Activated T-cell treated with anti-CD3 and anti-CD28 coated beads, Interleukin-2, amount 50 U/mL, for 72 hours (primary cell): ENCODE measurements at places on chromosomes 1 and 21.

- no peak for DNase-seq
Observed at GRCh38 chr1:113922957-113923356, 6.2 kb upstream of the HIPK1 start.

- DNase-seq: peak; percentile 94
Observed at GRCh38 chr1:150629115-150629928, at the start of gene ENSA. Gene ENSA, minus strand, starts transcription at chr1:150629612. Its CDS starts 142 bp downstream, at chr1:150629470.

- DNase-seq: no peak
Observed at GRCh38 chr1:3495776-3496745, 41.6 kb downstream of the ARHGEF16 start.

GRCh38 chr1:80988926-80989325, 811.8 kb upstream of the ADGRL2 start:
- no peak for DNase-seq

DNA sequence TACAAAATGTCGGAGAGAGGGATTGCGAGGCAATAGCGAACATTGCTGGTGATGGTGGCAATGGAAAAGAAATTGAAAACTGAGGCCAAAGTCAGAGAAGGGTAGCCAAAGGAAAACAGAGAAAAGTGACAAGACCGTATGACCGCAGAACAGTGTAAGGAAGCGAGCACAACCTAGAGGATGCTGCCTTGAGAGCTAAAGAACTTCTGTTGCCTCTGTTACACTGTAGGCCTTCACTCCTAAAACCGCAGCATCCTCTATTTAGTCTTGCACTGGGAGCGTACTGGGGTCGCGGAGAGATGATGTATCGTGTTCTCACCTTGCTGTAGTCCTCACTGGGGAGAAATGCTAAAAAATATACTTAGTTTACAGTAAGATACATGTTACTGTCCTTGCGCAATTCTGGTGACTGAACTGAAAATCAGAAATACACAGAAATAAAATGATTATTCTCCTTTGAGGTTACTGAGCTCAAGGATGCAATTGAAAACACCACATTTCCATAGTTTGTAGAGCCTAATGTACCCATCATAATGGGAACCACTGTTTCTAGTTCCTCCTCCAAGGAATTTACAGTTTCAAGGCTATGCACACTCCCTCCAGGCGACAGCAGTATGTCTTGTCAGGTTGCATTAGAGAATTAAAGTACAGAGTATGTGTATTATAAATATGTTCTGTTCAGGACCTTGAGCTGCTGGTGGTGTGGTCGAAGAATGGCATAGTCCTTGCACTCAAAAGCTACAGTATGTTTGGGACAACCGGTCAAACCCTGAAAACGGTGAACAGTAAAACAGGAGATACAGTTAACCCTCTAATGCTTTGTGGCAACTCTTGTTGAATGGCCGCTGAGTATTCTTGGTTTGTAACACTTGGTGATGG, 1.3 kb downstream of the NEK7 start:
- no peak for DNase-seq

DNA sequence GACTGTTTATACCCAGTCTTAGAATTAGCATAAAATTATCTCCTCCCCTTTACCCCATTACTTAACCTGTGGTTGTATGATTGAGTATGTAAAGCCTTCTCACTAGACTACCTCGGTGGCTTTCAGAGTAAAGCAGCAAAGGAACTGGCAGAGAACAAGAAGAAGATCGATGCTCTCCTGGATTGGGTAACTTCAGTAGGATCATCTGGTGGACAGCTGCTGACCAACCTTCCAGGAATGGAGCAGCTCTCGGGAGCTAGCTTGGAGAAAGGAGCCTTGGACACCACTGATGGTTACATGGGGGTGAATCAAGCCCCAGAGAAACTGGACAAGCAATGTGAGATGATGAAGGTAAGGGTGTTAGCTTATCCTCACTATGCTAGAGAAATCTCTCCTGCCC, 138.6 kb upstream of the BMP8A start:
- DNase-seq: no peak

DNA sequence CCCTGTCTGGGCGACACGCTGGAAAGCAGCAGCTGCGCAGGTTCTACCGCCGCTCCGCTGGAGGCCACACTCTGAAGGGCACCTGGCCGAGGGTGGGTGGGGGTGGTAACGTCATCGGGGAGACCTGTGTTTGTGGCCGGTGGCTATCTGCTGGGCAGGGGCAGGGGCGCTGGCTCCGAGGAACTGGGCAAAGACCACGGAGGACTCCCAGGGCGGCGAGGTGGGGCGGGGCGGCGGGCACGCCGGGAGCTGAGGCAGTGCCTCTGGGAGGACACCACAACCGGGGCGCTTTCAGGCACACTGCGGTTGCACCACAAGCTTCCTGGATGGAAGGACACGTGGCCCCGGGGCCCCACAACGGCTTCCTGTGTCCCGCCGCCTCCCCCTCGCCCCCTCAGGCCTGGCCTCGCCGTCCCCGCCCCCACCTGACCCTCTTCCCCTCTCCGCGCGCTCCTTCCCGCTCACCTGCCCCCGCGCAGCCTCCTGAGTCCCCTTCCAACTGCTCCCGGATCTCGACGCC, 3.3 kb upstream of the DENND2D start:
- DNase-seq: peak; percentile 88

GRCh38 chr21:23452384-23453083, 2154.7 kb downstream of the MRPL39 start:
- no peak for DNase-seq

DNA sequence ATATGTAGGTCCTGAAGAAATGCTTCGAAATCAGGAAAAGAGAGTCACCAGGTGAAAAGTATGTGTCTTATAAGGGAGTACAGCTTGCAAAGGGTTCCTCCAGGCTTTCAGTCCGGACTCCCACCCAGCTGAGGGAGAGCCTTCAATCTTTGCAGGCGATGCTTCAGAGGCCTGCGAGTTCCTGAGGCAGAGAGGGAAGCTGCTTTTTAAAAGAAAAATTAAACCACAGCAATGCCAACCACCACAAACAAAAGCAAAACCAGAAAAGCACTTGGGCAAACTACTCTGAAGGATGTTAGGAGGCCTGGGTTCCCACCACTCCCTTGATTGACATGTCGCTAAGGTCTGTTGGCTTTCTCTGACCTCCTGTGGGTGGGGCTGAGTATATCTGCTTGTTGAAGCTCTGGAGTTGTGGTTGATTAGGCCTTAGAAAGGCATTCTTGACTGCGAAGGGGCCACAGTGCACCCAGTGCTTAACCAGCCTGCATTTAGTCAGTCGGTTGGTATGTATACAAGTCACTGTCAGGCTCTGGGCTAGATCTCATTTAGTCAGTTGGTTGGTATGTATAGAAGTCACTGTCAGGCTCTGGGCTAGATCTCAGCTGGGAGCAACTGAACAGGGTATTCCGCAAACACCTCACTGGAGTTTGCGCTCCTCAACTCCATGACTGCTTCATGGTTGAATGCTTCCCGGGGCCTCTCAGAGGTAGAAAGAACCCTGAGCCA, 1.2 kb downstream of the NIPAL3 start:
- DNase-seq: peak; percentile 55

DNA sequence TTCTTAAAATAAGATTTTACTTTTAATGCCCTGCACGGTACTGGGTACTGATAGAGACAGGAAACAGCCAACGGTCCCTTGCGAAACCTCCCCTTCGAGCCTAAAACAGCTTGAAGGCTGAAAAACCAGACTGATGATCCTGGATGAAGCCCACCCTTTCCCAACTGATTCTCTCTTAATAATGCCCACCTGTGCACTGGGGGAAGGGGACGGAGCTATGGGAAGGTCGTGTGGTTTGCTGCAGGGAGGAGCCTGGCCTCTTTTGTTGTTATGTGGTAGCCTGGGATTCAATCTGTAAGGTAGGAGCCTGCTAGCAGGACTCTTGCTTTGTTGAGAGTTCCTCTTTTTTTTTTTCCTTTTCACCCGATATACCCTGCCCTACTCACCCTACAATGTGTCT, 25.6 kb downstream of the SAMSN1 start:
- no peak for DNase-seq

DNA sequence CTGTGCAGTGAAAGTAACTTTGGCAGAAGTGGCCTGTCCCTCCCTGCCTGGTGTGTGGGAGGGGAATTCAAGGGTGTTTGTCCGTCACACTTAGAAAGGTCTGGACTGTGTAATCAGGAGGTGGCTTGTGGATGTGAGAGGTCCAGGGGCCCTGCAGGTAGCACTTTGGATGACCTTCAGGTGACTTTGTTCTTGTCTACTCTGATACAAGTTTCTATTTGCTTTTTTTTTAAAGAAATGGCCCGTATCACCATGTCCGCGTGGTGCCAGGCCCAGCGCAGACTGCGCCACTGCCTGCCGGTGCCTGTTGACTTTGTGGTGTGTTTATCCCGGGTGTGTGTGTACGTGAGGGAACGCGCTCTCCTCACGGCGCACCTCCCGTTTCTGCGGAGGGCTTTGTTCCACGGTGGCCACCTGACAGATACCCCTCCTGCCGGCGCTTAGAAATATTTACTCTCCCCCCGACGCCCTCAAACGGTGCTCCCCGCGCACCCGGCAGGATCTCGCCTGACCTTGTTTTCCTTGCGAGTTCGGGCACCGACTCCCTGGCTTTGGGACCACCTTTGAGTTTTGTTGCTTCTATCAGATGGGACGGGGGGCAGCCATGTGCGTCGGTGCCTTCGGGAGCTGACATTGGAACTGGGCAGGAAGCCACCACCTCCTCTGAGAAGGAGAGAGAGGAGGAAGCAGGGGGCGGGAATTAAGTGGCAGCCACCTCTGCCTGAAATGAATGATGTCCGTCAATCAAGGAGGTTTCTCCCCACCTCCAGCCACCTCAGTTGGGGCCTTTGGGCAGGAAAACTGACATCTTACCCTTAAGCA, 119.4 kb downstream of the PRDM16 start:
- no peak for DNase-seq

- DNase-seq: no peak
Observed at GRCh38 chr1:97088391-97088790, 366.8 kb downstream of the PTBP2 start.

GRCh38 chr1:20366056-20366462, 75.4 kb downstream of the VWA5B1 start:
- DNase-seq: no peak

- DNase-seq: no peak
Observed at GRCh38 chr1:43065191-43065590, 106.5 kb upstream of the SLC2A1 start.

- peak; percentile 20 for DNase-seq
Observed at GRCh38 chr1:37537378-37537777, 16.7 kb downstream of the SNIP1 start.

DNA sequence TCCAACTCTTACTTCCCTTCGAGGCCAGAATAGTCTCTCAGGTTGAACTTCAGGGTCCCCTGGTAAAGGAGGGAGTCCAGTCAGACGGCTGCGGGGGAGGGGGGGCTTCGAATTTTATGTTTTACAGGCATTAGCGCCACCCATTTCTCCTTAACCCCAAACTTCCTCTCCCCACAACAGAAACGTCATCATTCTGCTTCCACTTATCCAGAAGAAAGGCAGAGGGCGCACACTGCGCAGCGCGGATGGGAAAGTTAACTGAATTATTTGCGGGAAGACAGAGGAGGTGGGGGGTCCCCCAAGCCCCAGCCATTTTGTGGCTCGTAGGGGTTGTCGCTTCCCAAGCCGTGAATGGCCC, 529 bp upstream of the PRMT2 start:
- peak; percentile 46 for DNase-seq

DNA sequence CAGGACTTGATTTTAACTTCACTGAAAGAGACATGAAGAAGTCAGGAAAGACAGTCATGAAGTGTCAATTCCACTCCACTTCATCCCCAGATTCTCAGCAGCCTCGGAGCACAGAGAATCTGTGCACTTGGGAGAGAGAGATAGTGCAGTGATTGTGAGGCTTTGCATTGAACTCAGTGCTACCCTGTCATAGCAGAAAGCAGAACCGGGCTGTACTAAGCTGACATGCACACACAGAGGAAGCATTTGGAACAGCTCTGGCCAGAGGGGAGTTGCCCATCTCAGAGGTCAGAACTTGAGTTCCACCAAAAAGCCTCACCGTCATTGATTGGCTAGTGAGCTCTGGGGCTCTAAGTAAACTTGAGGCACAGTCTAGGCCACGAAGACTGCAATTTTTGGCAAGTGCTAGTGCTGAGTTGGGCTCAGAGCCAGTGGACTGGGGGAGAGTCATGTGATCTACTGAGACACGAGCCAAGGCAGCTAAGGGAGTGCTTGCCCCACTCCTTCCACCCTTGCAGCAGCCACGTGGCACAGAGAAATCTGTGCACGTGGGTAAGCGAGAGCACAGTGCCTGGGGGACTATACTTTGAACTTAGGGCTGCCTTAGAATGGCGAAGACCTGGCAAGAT, 810.2 kb upstream of the ADAMTS5 start:
- no peak for DNase-seq

- DNase-seq: no peak
Observed at GRCh38 chr1:84271441-84272151, 29.9 kb upstream of the SAMD13 start.

- peak; percentile 74 for DNase-seq
Observed at GRCh38 chr1:156860113-156860627, 495 bp upstream of the NTRK1 start.

DNA sequence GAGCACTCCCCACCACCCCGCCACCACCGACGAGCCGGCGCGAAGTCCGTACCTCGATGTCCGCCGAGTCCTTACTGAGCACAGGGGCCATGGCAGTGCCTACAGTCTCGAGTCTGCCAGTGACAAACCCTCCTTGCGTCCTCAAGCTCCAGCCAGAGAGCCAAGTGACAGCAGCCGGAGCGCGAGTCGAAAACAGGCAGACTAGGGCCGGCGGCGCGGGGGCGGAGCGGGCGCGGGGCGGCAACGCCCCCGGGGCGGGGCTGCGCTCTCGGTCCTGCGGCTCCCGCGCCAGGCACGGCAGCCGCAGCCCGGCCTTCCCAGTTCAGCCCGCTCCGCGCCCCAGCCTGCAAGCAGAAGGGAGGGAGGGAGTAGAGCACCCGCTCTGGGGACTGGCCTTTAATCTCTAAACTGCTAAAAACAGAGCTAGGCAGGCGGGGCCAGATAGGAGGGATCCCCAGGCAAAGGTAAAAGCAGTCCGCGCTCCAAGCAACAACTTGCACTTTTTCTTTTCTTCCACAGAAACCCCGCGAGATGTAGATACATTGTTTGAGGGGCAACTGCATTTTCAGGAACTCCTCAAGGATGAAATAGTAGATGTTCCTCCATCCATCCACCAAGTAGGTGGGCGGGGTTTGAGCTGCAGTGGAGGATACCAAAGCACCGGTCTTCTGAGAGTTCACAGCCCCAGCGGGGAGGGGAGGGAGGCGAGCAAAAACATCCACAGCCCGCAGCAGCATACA, at the start of gene DPYD:
Gene DPYD, minus strand, starts transcription at position 203 of the 740 bp plus-strand sequence. Its CDS starts 112 bp downstream, at position 91.
- peak; percentile 89 for DNase-seq

- DNase-seq: no peak
Observed at GRCh38 chr1:153655333-153655732, 3.2 kb upstream of the SNAPIN start.

- no peak for DNase-seq
Observed at GRCh38 chr1:2879026-2879425, 77.5 kb upstream of the TTC34 start.

DNA sequence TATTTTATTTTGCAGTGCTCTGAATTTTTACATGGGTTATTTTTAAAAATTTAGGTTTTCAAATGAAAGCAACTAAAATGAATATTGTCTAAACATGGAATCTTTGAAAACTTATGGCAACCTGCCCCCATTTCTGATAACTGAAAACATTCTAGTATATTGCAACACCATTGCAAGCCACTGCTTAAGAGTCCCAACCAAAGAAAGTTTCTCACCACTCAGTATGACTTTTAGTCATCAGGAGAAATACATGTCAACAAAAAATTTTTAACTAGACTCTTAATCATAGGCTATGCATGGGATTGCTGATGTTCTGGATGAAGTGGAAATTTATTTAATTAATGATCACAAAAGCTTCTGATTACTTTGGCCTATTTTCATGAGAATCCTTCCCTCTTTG, 112.1 kb downstream of the TNFSF18 start:
- no peak for DNase-seq

- DNase-seq: no peak
Observed at GRCh38 chr21:34910396-34910795, 138.7 kb downstream of the RUNX1 start.
